Foreskin keratinocyte (primary cell): ENCODE measurements at places on chromosomes 12 and 14. TPM values are rescaled to one million over a fixed set of nuclear protein-coding genes. Genes with fewer than 3 reads are reported as not detected.

DNA sequence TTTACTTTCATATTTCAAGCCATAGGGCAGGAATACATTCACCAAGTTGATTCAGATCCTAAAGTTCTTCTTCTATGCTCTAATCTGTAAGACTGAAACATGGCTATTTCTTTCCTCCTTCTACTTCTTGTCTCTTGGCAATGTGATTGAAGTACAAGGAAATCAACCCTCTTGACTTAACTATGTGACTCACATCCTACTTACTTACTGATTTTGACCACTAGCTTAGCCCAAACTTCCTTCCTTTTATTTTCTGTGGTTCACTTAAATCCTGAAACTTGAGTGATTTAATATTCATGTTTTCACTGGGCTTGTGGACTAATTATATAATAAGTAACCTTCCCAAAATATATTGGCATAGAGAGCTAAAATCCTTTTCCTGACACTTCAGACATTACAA is 111.2 kb upstream of the NOVA1 start:
- peak; percentile 50 for DNase-seq

DNA sequence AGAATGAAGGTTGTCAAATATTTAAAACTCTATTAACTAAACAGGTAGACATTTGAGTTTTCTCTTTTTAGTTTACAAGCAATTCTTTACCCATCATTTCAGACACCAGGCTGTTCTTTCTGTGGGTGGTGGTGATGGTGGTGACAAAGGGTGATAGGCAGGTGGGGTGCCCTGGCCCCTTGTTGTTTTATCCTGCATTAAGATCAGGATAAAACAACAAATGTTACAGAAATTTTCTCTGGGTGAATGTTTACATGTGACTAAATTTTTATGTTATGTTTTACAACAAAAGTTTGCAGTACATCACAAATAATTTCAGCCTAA is 85.9 kb upstream of the MDM1 start:
- DNase-seq = no peak

KRT2 gene
- total RNA-seq = not detected in 2 replicates

AKAP6 gene
- total RNA-seq = 2.2 and 2.5 TPM in 2 replicates

- DNase-seq = peak; percentile 62
These were observed 261.6 kb downstream of the DACT1 start for GRCh38 chr14:58899317-58899713.

DNA sequence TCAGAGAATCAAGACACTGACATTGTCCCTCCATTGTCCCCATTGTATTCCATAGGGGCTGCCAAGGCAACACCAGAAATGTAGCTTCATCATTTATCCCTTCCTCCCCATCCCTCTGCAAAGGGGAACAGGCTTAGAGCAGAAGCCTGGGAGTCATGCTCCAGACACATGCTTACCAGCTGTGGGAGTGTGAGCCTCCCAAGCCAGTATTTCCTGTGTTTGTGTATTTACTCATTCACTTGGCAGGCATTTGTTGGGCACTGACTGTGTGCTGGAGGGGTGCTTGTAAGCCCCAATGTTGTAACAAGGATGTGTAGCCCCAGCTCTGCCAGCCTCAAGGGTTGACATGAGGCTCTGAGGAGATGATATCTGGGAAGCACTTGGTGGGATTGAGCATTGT is 46.0 kb upstream of the TCL1A start:
- no peak for DNase-seq
